ENCODE measurements at places on chromosomes 3 and 15.

- DNase-seq = no peak
These were observed 72.7 kb downstream of the SCN5A start for GRCh38 chr3:38576526-38577370.

DNA sequence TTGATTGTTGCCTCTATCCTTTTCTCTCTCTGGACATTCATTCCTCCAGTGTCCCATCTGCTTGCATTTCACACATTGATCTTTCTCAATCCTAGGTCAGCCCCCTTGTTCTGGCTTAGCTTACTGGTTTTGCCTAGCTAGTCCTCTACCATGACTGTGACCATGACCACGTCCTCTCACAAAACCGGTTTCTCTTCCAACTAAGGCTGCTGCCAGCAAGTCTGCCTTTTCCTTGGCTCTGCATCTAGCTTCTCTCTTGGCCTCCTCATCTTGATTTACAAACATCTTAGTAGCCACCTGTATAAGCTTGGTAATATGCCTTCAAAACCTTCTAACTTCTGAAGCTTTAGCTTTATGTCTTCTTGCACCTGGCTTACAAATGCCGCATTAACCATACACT, 167.2 kb downstream of the STXBP5L start:
- DNase-seq = no peak

- DNase-seq = no peak
These were observed 380.5 kb upstream of the TPRG1 start for GRCh38 chr3:188791311-188791710.

GRCh38 chr3:100086401-100086800, 27.9 kb downstream of the FILIP1L start:
- no peak for DNase-seq

- DNase-seq = no peak
These were observed 9.4 kb downstream of the ENTPD3 start for GRCh38 chr3:40396406-40396805.

- no peak for DNase-seq
These were observed 4.0 kb downstream of the TLE3 start for GRCh38 chr15:70093481-70094319.
